Left ventricle myocardium superior (tissue), 1 donor: ENCODE measurements at places on chromosomes 13 and 19. TPM values are rescaled to one million over a fixed set of nuclear protein-coding genes. Genes with fewer than 3 reads are reported as not detected.
A peak's percentile ranks its signal among the peaks of the same experiment; 100 is the strongest.

ZFP82 gene
- total RNA-seq = 5.0 TPM

FBXO27 gene
- total RNA-seq = 9.7 TPM

SCEL gene
- total RNA-seq = not detected

PTOV1 gene
- 127 TPM for total RNA-seq

APOC1 gene
- 1.7 TPM for total RNA-seq

RNF113B gene
- total RNA-seq = not detected

CGB5 gene
- not detected for total RNA-seq

FXYD3 gene
- total RNA-seq = 3.1 TPM

TFDP1 gene
- total RNA-seq = 45.1 TPM

FXYD7 gene
- total RNA-seq = not detected

GRCh38 chr19:34259367-34260095, 5.2 kb downstream of the GARRE1 start:
- no peak for DNase-seq

DNA sequence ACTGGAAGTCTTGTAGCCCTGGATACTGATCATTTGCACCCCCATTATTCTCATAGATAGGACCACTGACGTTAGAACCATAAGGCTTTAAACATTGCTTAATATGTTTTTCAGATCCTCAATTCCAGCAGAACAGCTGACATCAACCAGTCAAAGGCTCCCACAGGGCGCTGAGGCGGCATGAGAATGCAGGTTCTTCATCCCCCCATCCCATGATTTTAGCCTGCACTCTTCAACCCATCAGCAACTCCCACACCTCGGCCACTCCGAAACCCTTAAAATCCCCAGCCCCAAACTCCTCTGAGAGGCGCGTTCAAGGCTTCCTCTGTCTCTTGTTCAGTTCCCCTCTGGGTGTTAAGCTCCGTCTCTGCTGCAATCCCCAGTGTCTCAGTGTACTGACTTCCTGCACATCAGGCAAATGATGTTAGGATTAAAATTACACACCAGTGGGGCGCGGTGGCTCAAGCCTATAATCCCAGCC, 24.3 kb upstream of the LAMP1 start:
- no peak for DNase-seq

GRCh38 chr19:7997809-7998480, 7.5 kb downstream of the ELAVL1 start:
- no peak for DNase-seq

DNA sequence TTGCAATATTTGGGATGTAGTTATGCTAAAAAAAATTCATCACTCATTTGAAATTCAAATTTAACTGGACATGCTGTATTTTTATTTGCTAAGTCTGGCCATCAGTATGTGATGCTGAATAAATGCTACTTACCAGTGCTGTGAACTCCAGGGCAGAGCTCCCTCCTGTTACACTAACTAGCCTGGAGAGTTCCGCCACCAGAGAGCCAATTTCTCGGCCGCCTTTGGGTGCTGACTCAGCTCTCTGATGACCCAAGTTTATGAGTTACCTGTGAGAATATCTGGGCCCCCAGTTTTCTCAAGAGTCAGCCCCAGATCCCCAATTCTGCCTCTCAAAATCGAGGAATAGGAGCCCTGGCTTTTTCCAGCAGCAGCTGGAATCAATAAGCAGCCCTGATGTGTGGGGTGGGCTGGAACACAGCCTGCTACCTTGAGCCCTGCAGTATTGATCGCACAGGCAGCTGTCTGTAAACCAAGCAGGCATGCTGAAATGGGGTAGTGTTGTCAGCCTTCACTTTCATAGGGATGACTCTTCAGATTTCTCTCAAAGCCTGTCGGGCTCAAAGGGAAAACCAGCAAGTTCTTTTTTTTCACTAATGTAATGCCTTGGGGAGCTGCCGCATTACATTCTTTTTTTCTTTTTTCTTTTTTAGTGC, 113.7 kb downstream of the DNAJC15 start:
- DNase-seq = no peak

DNA sequence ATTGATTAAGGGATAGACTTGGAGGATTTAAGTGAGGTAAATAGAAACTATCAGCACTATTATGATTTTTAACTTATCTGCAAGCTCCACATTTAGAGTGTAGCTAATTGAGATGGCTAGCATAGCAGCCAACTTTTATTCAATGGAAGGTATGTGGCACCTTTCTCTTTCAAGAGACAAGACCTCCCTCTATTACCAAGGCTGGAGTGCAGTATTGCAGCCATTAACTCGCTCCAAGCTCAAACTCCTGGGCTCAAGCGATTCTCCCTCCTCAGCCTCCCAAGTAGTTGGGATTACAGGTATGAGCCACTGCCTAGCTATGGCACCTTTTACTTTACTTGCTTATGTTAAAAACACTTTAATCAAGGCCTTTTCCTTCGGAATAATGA, 8.2 kb downstream of the TPT1 start:
- DNase-seq = no peak

DNA sequence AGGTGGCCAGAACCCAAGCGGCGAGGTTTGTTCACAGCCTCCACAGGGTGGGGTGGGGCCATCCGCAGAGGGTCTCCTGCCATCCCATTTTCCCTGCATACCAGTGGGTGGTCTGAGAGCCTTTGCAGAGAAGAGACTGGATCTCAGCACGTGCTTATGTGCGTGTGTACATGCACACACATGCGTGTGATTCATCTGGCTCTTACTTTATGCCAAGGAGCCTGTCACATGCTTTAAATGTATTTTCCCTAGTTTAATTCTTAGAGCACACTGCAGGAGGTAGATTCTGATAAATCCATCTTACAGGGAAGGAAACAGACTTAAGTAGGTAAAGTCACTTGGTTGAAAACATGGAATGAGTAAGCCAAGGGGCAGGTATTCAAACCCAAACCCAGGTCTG, 47.1 kb downstream of the CAPN12 start:
- no peak for DNase-seq

GRCh38 chr13:111152844-111153243, 37.7 kb downstream of the ARHGEF7 start:
- DNase-seq = no peak

- no peak for DNase-seq
Observed at GRCh38 chr13:109274188-109274821, 512.1 kb downstream of the IRS2 start.

GRCh38 chr19:6064336-6065073, 45.8 kb downstream of the RFX2 start:
- DNase-seq = no peak

- no peak for DNase-seq
Observed at GRCh38 chr13:100339411-100339940, 249.1 kb downstream of the GGACT start.

GRCh38 chr19:1103132-1103707, 574 bp upstream of the GPX4 start:
- no peak for DNase-seq

DNA sequence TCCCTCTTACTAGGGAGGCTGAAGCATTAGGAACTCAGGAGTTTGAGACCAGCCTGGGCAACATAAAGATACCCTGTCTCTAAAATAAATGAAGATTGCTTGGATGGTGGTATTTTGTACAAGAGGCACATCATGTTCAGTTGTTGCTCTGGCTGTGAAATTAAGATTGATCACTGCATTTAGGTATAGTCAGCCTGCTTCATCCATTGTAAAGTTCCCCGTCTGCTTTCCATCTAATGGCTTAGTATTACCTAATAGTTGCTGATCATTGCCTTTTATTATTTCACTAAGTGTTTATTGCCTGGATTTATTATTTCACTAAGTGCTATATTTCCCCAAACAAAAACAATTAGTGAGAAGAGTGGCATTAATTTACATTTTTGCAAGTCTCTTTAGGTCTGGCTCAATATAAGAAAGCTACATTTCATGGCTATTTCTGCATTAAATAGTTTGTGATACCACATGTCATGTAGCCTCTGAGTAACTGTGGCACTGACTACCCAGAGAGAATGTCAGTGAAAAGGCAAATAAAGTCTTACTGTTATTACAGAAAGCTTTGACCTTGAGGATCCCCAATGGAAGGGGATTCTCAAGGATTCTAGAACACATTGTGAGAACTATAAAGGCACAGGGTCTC, 45.0 kb upstream of the ZMYM5 start:
- DNase-seq = no peak

GRCh38 chr19:18390065-18390907, 4.3 kb downstream of the GDF15 start:
- DNase-seq = no peak

DNA sequence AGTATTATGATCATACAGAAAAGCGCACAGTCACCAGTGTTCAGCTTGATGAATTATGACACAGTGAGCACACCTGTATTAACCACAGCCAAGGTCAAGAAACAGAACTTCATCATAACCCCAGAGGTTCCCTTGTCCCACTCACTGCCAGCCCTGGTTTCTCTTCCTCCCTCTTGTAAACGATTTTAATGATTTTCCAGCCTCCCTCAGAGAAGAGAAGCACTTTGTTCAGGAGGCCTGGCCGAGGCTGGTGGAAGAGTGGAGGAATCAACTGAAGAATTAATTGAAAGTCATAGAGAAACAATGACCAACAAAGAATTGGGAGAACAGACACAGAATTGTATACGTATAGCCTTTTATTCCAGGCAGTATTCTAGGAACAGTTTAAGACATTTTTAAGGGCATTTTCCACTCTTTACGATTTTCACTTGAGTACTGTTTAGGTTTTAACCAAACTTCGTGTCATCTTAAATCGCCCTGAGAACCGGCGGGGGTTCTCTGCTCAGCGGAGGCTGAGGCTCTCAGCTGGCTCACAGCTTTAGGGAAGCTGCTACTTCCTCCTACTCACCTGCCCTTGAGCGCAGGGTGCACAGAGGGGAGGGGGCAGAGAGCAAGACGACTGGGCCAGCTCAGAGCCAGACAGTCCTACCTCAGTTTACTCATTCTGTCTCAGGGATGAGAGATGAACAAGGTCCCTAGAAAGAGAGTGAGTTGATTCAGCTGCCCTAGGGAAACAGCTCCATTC, 108.6 kb downstream of the AKAP11 start:
- no peak for DNase-seq

DNA sequence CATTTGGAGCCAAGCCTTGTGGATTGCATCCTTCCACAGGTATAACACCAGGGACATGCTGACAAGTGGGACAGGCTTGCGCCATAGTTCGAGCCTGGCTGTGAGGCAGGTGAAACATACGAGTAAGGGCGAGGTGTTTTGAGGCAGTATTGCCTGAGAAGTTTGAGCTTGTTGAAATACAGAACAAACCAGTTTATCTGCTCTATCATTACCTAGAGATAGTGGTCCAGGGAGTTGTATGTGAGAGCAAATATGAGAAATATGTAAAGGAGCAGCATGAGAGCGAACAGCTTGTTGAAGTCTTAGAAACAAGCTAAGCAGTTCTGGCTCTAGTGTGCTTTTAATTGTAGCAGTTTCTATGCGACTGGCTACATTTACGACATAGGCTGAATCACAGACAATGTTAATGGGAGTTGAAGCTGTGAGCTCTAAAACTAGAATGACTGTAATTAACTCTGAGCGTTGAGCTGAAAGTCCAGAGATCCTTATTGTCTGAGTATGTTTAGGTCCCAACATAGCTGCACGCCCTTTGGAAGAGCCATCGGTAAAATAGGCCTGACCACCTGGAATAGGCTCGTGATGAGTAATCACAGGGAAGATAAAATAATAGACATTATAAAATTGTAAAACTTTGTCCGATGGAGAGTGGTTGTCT, 8.2 kb downstream of the ZNF439 start:
- DNase-seq = no peak

DNA sequence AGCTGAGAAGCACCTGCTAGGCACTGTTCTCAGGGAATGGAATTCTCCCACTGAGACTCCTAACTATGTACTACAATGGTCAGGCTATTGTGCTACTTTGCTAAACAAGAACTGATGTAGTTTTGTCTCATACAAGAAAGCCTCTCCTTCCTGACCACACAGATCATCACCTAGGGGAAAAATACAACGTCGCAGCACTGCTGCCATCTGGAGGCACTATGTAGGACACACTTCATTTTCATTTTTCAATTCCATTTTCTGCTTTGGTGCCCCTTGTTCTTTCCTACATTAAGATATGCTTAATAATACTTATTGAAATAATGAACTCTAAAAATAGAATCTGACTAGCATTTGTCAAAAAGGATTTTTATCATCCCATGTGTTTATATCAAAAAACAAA, 21.1 kb downstream of the PROSER1 start:
- no peak for DNase-seq

GRCh38 chr19:29531458-29532025, 5.7 kb downstream of the VSTM2B start:
- no peak for DNase-seq

- DNase-seq = no peak
Observed at GRCh38 chr13:109655206-109655600, 131.2 kb downstream of the IRS2 start.

DNA sequence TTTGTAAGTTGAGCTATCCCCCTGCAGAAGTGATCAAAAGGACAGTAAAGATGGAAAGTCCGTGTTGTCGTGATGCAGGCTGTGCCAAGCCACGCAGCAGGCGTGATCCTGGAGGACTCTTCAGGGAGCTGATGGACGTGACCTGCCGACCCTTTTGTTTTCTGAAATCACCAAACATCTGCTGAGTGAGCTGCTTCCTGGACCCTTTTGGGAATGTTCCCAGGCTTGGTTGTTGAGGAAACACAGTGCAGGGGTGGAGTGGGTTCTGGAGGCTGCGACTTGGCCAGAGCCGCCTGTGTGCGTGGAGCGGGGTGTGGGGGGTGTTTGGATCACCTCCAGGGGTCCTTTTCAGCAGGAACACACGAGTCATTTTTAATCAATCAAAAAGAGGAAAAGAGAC, 15.4 kb upstream of the CPAMD8 start:
- DNase-seq = peak; percentile 42

DNA sequence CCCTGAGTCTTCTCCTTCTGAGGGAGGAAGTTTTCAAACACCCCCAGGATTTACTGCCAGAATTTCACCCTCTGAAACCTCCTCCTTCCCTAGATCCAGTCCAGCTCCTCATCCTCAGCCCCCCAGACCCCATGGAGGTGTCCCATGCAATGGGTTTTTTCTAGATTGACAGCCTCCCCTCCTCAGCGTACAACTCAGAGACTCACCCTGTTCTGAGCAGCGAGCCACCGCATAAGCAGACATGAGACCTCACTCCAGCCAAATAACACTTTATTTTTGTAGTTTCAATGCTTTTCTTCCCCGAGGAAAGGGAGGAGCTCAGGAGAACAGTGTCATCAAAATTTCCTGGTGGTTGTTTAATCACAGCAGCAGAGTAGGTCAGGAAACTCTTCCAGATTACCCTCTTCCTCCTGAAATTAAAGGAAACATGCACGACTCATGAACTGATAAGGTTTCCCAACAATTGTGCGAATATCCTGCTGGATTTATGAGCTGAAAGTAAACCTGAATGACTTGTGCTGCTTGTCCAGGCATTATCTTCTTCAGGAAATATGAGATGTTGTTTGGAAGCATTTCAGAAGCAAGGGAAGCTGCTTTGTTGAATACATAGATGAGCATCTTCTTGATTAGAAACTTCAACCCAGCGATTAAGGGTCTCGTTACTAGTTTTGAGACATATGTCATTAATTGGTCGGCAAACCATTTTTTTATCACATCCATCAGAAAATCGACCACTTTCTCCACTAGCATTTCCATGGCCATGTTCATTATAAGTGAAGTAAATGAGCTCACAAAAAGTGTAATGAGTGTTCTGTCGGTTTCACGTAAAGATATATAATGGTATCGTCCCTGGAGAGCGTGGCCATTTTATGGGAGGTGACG, 36.2 kb downstream of the ERICH4 start:
- DNase-seq = no peak
